ENCODE measurements at places on chromosomes 1 and 21.

DNA sequence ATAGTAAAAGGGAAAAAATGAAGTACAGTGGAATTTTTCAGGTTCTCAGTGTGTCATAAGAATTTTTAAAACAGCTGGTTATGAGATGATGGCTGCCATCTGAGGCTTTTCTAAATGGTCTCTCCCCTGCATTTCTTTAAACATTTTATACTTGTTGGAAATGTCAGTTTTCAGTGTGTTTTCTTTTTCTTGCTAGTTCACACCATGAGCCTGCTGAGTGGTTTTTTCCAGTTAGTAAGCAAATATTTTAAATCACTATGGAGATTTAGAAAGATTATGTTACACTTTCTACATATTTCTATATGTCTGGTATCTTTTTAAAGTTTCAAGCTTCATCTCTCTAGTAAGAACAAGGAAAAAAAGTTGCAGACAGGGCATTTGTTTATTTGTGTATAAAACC lies 9.6 kb downstream of the RBM15 start:
- no peak for DNase-seq

- no peak for DNase-seq
These were observed 661.5 kb downstream of the PLA2G4A start for GRCh38 chr1:187490266-187490665.

- no peak for DNase-seq
These were observed 27.1 kb upstream of the AJAP1 start for GRCh38 chr1:4627353-4627752.

DNA sequence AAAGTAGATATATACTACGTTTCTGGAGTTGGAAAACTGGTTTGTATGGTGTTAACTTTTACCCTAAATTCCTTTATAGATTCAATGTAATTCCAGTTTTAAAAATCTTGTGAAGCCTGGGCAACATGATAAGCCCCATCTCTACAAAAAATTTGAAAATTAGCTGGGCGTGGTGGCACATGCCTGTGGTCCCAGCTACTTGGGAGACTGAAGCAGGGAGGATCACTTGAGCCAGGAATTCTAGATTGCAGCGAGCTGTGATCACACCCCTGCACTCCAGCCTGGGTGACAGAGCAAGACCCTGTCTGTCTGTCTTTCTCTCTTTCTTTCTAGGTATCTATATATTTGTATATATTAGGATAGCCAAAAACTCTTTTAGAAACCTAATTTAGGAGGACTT lies 141.9 kb downstream of the CLEC20A start:
- DNase-seq: no peak

DNA sequence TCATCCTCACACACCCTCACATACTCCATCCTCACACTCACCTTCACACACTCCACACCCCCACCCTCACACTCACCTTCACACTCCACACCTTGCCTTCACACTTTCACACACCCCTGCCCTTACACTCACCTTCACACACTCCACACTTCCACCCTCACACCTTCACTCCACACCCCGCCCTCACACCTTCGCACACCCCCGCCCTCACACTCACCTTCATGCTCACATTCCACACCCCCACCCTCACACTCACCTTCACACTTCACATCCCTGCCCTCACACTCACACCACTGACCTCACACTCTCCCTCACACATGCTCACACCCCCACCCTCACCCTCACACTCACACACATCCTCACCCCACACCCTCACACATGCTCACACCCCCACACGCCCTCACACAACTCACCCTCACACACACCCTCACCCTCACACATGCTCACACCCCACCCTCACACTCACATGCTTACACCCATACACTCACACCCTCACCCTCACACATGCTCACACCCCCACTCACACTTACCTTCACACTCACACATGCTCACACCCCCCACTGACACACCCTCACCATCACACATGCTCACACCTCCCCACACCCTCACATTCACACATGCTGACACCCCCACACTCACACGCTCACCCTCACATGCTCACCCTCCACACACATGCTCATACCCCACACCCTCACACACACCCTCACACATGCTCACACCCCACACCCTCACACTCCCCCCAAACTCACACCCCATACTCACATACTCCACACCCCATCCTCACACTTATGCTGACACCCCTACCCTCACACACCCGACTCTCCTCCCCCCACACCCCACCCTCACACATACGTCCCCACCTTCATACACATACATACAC lies 44.5 kb upstream of the EDN2 start:
- DNase-seq: no peak

- no peak for DNase-seq
These were observed 46.8 kb downstream of the TRIM11 start for GRCh38 chr1:228359613-228360532.

DNA sequence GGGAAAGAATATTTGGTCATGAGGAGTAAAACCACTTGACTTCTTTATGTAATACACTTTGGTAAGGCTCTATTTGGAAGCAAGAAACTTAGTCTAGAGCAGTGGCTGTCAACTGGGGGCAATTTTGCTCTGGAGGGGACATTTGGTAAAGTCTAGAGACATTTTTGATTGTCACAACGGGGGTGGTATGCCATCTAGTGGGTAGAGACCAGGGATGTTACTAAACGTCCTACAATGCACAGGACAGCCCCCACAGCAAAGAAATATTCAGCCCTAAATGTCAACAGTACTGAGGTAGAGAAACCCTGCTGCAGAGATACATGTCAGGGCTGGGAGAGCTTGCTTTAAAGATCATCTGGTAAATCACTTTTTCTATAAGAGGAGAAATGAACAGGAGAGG lies 13.5 kb downstream of the FUCA1 start:
- no peak for DNase-seq

GRCh38 chr21:16305686-16306085 lies 575.9 kb downstream of the USP25 start:
- DNase-seq: no peak

GRCh38 chr1:80417671-80418070 lies 1383.1 kb upstream of the ADGRL2 start:
- no peak for DNase-seq

- DNase-seq: no peak
These were observed 22.7 kb downstream of the PRKACB start for GRCh38 chr1:84166797-84167196.

DNA sequence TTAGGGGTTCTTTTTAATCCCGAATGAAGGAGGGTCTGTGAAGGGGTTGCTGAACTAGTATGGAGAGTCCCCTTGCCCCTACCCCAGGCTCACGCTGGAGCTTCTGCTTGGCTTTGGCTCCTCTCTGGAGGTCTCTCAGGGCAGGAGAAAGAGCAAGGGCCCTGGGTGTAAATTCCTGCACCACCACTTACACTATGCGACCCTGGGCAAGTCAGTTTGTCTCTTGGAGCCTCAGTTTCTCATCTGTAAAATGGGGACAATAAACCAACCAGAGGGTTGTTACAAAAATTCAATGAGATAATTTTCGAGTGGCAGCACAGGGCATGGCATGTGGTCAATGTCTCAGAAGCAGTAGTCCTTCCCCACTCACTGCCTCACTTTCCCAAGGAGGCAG lies 11.4 kb downstream of the FOXO6 start:
- no peak for DNase-seq

DNA sequence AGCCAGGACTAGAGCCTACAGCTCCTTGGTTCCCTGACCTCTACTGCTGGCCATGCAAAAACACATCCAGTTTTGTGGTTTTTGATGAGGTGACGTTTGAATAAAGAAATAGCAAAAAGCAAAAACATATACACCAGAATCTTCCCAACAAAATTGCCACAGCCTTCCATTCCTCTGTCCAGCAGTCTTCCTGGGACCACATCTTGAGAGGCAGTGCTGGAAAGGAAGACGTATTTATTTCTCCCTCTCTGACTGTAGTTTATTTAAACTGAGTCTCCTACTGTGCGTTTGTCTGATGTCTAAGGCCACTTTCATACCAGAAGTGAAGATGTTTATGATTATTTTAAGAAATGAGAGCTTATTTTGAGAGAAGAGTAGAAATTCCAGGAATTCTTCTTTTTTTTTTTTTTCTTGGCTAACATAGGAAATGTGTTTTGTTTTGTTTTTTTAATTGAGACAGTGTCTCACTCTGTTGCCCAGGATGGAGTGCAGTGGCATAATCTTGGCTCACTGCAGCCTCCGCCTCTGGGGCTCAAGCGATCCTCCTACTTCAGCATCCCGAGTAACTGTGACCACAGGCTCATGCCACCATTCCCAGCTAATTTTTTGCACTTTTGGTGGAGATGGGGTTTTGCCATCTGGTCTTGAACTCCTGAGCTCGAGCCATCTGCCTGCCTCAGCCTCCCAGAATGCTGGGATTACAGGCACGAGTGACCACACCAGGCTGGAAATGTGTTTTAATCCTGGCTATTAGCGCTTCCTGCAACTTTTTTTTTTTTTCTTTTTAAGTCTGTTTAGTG lies 118.5 kb downstream of the ITSN1 start:
- DNase-seq: no peak

- DNase-seq: no peak
These were observed 67.2 kb upstream of the IFNAR2 start for GRCh38 chr21:33162436-33162951.

- DNase-seq: no peak
These were observed 133.6 kb downstream of the EIF4G3 start for GRCh38 chr1:21042929-21043605.

DNA sequence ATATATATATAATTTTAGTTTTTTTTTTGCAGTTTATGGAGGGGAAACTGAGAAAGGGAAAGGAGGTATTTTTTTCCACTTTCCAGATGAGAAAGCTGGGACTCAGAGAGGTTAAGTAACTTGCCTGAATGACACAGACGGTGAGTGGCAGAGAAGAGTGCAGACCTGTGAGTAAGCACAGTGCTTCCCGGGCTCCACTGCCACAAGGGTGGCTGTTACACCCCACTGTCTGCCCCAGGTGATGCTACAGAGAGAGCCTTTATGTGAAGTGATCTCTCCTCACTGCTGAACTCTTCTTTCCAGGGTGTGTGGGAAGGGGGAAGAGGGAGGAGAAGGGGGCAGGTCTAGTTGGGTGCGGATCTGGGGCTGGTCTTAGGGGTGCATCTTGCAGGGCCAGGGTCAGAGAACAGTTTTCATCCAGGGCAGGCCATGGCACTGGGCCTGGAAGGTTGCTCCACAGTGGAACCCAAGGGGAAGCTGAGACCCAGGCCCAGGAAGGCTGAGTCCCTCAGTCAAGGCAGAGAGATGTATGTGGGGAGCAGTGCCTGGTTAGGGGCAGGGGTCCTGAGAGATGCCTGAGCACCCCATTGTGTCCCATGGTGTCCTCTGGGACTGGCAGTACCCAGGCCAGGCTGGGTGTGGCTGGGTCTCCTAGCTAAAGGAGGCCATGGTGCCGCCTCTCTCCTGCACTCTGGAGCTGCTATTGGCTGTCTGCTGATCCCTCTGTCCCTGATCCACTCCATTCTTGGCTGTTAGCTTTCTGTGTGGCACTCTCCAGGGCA lies 357.5 kb downstream of the PTPRU start:
- no peak for DNase-seq

DNA sequence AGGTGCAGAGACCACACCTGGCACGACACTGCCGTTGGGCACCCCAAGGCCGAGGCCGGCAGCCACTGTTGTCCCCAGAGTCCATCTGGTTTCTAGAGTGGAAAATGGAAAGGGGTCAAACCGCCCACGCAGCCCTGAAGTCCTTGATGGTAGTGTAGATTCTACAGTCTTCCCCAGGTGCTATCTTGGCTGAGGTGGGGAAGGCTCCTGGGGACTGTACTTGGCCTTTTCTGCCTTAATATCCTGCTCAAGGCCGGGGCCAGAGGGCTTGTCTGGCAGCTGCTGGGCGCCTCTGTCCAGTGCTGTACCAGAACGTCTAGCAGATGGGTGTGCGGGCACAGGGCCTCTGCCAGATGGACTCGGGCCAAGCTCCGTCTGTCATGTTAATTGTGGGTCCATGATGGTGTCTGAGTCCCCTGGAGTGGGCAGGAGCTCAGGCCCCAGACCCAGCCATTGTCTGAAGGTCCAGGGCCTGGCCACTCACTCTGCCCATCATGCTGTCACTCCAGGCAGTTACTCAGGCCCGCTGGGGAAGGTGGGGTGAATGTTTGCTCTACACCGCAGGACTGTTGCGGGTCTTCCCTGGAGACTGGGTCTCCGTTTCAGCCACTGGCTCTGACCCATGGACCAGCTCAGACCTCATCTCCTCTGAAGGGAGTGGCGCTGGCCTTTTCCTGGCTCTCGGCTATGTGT lies 161.9 kb upstream of the COL6A1 start:
- DNase-seq: no peak

- DNase-seq: no peak
These were observed 4.1 kb downstream of the NUDT17 start for GRCh38 chr1:145849356-145850160.

GRCh38 chr21:46126309-46127238 lies 28.7 kb downstream of the COL6A2 start:
- no peak for DNase-seq

DNA sequence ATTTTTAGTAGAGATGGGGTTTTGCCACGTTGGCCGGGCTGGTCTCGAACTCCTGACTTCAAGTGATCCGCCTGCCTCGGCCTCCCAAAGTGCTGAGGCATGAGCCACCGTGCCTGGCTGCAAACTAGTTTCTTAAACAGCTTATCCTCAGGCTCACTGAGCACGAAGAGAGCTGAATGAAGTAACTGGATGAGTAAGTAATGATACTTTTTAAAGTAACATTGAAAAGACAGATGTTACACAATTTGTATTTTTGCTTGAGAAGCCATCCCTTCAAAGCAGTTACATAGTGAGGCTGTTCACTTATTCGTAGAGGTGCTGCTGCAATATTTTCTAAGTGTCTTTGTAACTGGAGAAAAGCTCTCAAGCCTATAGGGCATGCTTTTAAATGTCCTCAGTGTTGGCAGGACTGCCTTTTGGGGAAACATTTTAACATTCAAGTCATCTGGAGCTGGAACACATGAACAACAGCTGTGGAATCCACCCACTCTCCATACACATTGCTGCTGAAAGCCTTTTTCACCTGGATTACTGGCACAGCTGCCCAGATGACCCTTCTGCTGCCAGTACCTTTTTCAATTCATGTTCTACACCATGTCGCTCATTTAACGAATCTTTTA lies 2.7 kb upstream of the YBX1 start:
- DNase-seq: no peak

DNA sequence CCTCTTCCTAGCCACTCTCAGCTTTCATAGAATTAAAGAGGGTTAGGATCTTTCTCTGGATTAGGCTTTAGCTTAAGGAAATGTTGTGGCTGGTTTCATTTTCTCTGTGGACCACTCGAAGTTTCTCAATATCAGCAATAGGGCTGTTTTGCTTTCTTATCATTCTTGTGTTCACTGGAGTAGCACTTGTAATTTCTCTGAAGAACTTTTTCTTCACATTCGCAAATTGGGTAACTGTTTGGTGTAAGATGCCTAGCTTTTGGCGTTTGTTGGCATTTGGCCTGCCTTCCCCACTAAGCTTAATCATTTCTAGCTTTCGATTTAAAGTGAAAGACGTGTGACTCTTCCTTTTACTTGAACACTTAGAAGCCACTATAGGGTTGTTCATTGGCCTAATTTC lies 210.8 kb upstream of the PROX1 start:
- no peak for DNase-seq

GRCh38 chr1:5831600-5832335 lies 160.5 kb downstream of the NPHP4 start:
- no peak for DNase-seq

GRCh38 chr1:117671781-117672501 lies 66.1 kb downstream of the TENT5C start:
- no peak for DNase-seq

Data from stimulated activated CD8-positive, alpha-beta memory T cell treated with anti-CD3 and anti-CD28 coated beads, Interleukin-15, amount 100 ng/mL, for 1 hour (primary cell).